ENCODE measurements at places on chromosomes 1 and 21. TPM values are rescaled to one million over a fixed set of nuclear protein-coding genes. Genes with fewer than 3 reads are reported as not detected.

AKT3 gene
- total RNA-seq, result 0.49 TPM

KIF21B gene
- total RNA-seq, result 6.1 TPM

RUSC1 gene
- total RNA-seq, result 69.2 TPM

FCAMR gene
- not detected for total RNA-seq

OR2T35 gene
- not detected for total RNA-seq

FBXO44 gene
- total RNA-seq, result 60.9 TPM

UTS2 gene
- total RNA-seq, result 3.0 TPM

AVPR1B gene
- not detected for total RNA-seq

ARMH1 gene
- total RNA-seq, result 3.2 TPM

YTHDF2 gene
- 90.6 TPM for total RNA-seq

AJAP1 gene
- not detected for total RNA-seq

UBXN10 gene
- not detected for total RNA-seq

RBM11 gene
- total RNA-seq, result not detected

CYP4X1 gene
- total RNA-seq, result not detected

HPCAL4 gene
- 5.2 TPM for total RNA-seq

GBP2 gene
- 0.98 TPM for total RNA-seq

SYCP1 gene
- total RNA-seq, result not detected

DAB1 gene
- not detected for total RNA-seq

SELE gene
- not detected for total RNA-seq

UROD gene
- total RNA-seq, result 73.7 TPM

GPR161 gene
- 13.7 TPM for total RNA-seq

KRTAP20-3 gene
- not detected for total RNA-seq

LY9 gene
- total RNA-seq, result 0.22 TPM

RSPO1 gene
- total RNA-seq, result 0.15 TPM

CLEC20A gene
- not detected for total RNA-seq

TFF2 gene
- total RNA-seq, result not detected

TNFAIP8L2 gene
- total RNA-seq, result not detected

TSSK3 gene
- total RNA-seq, result 1.6 TPM

CA6 gene
- not detected for total RNA-seq

KRTAP10-2 gene
- not detected for total RNA-seq

GCSAML gene
- total RNA-seq, result not detected

MFSD2A gene
- total RNA-seq, result 8.0 TPM

CNR2 gene
- 0.05 TPM for total RNA-seq

SLAMF7 gene
- total RNA-seq, result 0.34 TPM

TEKT2 gene
- not detected for total RNA-seq

HCRTR1 gene
- not detected for total RNA-seq

SERTAD4 gene
- total RNA-seq, result 0.07 TPM

HES3 gene
- total RNA-seq, result not detected

EXOSC10 gene
- total RNA-seq, result 80.7 TPM
